Dermis microvascular lymphatic vessel endothelial cell (primary cell): ENCODE measurements at places on chromosomes 12 and 14.

DNA sequence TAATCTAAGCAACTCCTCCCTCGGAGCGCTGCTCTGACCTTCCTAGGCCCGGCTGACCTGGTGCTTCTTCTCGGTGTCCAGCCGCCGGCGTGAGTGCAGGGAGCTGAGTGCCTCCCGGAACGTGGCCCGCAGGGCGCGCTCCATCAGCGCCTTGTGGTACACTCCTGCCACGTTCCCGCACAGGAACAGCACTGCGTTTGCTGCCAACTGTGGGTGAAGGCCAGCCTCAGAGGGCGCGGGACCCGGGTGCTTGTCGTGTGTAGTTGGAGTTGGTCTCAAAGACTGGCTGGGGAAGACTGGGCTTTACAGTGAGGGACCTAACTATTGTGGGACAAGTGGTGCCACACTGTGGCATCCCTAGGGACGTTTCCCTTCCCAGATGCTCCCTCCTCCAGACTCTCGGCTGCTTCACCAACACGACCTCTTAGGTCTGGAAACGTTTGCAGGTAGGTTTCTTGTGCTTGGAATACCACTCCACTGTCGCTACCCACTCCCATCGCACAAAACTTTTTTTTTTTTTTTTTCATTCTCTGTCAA is 3.1 kb downstream of the ADCY4 start:
- DNase-seq = no peak

- no peak for DNase-seq
Observed at GRCh38 chr12:64587447-64587846, 22.8 kb upstream of the RASSF3 start.

DNA sequence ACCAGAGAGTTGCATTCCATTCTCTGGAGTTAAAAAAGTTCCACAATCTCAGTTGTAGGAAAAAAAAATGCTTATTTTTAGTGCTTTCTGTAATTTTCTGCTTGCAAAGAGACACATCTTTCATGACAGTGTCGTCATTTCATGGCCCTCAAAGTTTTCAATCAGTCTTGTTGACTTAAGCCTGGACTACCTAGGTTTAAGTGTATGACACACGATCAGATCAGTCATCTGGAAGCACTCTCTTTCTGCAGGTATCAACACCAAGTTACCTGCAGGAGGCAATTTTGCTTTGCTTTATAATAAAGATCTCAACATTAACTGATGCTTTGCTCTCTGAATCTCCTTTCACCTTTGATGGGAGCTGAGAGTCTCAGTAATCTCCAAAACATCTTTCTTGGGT is 251.6 kb downstream of the BCAT1 start:
- DNase-seq = no peak

GRCh38 chr12:2678426-2678825 is 116.3 kb upstream of the FKBP4 start:
- DNase-seq = no peak

GRCh38 chr12:34033628-34034296 is 11.5 kb downstream of the ALG10 start:
- DNase-seq = peak; percentile 43

GRCh38 chr12:58067610-58068387 is 126.4 kb downstream of the ATP23 start:
- DNase-seq = no peak

GRCh38 chr12:76398106-76398505 is 49.9 kb upstream of the BBS10 start:
- no peak for DNase-seq

DNA sequence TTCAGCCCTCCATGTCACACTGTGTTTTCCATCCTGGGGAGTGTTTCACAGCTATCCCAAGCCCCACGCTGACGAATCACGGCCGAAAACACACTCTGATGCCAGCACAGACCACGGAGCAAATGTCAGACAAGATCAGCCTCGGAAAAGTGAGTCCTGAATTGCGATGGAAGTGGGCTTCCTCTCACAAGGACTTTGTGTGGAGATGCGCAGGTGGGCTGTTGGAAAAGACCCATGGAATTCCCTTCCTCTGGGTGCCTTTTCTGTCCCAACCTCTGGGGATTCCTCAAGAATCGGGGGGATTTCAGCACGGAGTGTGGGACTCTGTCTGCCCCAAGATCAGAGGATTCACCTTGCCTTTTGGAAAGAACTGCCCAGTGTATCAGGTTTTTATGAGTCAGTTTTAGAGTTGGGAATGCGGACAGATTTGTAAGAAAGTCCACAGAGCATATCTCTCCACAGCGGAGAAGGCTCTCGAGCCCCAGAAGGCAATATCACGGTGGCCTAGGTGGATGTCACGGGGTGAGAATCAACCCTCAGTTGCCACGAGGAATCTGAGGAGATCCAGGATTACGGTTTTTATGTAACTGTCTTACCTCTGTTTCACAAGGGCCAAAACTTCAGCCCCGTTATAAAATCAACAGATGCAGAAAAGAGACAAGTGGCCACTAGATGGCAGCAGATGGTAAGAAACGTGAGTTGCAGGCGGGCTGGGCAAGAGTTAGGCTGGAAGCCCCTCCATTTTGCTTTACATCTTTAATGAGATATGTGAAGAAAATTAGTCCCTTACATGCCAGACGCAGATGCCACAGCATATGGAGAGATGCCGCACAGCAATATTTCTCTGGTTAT is 201.9 kb downstream of the DAD1 start:
- DNase-seq = peak; percentile 56

DNA sequence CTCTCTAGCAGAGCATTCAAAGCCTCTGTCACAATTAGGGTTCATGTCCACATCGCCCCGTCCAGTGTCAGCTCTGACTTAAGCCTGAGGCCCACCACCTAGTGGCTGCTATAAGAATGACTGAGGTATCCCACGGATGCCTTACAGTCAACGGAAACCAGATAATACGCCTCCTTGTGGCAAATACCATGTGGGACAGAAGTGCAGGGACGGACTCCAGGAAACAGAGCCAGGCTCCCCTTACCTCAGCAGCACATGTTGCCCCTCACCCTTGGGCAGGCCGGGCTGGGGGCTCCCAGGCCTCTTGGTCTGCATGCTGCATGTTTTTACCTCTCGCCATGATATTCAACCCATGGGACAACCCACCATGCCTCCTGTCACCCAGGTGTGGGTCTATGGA is 86.3 kb downstream of the VWF start:
- DNase-seq = peak; percentile 74

DNA sequence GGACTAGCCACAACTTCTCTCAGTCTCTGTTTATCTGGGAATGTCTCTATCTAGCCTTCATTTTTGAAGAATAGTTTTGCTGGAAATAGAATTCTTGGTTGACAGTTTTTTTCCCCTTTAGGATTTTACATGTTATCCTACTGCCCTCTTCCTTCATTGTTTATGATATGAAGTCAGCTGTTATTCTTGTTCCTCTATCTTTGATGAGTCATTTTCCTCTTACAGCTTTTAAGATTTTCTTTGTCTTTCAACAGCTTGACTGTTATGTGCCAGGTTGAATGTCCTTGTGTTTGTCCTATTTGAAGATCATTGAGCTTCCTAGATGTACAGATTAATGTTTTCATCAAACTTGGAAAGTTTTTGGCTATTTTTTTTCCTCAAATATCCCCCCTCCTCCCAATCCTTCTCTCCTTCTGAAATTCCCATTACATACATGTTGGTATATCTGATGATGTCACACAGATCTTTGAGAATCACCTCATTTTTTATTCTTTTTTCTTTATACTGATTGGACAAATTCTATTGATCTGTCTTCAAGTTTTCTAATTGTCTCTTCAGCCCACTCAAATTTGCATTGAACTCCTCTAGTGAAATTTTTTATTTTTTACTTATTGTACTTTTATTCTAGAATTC is 4.5 kb upstream of the GOLGA5 start:
- no peak for DNase-seq

DNA sequence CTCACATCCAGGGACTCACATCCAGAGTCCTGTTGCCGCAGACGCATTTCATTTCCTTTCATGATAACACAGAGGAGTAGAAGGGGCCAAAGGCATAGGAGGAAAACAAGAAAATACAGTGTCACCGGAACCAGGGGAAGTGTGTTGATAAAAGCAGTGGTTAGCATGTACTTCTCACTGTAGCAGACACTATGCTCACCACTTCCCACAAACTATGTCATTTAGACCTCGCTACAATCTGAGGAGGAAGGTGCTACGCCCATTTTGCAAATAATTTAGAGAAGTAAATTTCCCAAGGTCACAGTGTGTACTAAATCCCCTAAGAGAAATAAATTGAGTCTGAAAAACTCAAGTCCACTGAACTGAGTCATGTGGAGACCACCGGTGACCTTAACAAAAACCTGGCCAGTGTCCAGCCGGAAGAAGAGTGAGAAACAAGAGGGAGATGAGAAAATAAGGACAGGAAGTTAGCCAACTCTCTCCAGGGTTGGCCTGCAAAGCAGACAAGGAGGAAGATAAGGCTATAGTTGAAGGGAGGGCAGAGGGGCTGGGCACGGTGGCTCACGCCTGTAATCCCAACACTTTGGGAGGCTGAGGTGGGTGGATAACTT is 25.8 kb upstream of the TMCC3 start:
- DNase-seq = no peak

- peak; percentile 77 for DNase-seq
Observed at GRCh38 chr14:73472185-73473114, 14.1 kb upstream of the NUMB start.

DNA sequence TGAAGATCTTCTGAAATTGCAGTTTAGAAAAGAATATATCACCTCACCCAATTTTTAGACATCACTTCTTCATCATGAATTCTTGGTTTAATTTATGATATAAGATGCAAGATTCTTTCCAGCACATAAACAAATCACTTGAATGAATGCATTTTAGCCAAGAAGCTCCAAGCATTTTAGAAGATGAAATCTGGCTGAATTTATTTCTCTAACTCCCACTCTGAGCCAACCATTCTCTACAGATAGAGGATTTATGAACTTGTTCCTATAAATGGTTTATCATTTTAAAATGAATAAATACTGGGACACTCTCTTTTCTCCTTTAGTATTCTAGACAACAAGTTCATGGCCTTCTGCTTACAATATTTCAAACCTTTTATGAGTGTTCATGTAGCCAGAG is 71.7 kb downstream of the GRIP1 start:
- no peak for DNase-seq

GRCh38 chr12:78568321-78569020 is 296.1 kb upstream of the SYT1 start:
- DNase-seq = no peak

- DNase-seq = no peak
Observed at GRCh38 chr14:104369208-104369607, 210.4 kb upstream of the C14orf180 start.

- DNase-seq = no peak
Observed at GRCh38 chr12:43337571-43338444, 214.2 kb downstream of the ADAMTS20 start.

GRCh38 chr12:57840726-57841125 is 5.8 kb downstream of the CTDSP2 start:
- no peak for DNase-seq

DNA sequence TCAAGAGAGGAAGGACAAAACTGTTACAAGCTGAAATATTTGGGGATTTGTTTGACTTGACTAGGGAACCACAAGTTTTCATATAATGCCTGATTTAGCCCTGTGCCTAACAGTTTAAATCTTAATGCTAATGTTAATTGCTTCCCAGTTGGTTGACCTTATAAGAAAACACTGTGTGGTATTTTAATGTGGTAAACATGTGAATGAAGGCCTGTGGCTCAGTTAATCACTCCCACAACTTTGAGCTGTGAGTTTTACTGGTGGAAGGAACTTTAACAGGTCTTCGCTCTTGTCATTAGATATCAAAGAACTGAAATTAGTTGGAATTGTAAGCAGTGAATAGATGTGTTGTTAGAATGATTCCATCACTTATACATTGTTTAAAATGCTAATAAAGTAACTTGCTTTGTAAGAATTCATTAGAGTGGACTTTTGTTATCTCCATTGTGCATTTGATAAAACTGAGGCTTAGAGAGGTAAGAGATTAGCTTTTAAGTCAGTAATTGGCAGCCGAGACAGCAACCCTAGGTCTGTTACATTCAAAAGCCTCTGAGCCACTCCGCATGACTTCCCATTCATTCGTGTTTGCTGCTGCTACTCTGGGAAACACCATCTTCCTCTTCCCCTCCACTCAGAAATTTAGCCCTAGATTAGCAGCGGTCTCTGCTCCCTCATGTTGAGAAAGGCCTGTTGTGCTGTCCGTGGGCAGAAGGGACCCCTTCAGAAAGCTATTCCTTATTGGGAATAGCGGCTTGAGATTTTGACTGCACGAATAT is 1.0 kb upstream of the TBK1 start:
- peak; percentile 12 for DNase-seq

DNA sequence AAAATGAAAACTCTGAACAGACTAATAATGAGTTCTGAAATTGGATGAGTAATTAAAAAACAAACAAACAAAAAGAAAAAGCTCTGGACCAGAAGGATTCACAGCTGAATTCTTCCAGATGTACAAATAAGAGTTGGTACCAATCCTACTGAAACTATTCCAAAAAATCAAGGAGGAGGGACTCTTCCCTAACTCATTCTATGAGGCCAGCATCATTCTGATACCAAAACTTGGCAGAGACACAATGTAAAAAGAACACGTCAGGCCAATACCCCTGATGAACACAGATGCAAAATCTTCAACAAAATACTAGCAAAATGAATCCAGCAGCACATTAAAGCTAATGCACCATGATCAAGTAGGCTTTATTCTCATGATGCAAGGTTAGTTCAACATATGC is 183.9 kb upstream of the CNOT2 start:
- no peak for DNase-seq

GRCh38 chr12:67320614-67321295 is 51.6 kb downstream of the CAND1 start:
- peak; percentile 12 for DNase-seq

DNA sequence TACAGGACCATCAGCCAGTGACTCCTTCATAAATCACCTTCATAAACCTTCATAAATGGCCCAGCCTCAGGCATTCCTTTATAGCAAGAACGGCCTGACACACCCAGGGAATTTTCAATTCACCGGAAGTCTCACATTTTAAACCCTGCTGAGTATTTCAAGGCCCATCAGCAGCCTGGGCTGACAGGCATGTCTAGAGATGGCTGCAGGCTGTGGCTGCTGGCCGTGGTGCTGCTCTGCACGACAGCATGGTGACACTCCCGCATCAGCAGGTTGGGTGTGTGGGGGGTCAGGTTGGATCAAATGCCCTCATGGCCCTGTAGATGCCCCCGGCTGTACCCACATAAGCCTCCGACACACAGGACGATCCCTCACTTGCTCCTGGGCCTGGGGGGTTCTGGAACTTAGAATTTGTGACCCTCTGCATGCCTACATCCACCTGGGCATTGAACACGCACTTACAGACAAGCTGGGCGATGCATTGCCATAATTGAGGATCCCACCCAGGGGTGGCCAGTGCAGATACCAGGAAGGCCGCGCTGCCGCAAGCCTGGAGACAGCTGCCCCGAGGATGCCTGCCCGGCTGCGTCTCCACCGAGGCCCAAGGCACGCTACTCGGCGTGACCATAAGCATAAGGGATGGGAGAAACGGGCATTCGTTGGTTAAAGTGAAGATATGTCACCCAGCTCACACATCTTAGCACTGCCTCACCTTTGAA is 124.3 kb downstream of the PIWIL1 start:
- no peak for DNase-seq
